ENCODE measurements at places on chromosomes 4 and X.

DNA sequence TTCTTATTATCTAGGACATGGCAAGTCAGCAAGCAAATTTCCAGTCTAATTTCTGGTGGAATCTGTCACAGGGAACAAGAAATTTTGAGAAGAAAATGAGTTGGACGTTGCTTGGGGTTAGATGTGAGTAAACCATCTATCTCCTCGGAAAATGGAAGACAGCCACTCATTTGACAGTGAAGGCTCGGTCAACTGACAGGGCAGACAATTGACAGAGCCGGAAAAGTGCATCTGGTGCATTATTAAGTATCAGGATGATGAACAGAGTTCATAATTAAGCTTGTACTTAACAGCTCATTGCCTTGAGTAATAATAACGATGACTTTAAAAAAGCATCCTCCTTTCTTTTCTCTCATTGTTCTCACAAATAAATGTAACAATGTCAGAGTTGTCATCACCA is 168.4 kb downstream of the MAD2L1 start:
- no peak for DNase-seq

DNA sequence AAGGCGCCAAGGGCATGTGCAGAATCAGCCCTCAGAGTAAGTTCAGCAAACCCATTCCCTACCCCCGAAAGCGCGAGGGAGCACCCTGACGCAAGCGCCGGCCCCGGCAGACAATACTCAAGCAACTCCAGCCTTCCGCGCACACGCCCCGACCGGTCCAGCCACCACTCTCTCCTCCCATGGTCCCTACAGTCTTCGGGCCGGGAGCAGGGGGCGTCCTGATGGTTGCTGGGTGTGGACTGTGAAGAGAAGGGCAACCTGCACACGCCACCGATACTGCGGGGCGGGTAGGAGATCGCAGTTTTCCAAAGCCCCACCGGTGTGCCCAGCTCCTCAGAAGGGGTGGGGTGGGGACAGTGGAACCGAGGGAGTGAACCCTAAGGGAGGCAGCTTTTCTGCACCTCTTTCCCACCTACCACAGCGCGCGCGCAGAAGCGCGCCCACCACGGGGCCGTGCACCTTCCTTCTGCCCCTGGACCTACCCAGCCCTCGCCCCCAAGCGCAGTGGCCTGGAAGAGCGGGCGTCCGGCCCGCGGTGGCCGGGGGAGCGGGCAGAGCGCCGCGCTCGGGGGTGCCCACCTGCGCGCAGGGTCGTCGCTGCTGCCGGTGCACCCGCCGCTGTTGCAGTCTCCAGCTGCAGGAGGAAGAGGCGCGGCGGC is 650.2 kb upstream of the DIPK2B start:
- DNase-seq: no peak

GRCh38 chr4:169682372-169683047 is 62.1 kb downstream of the CLCN3 start:
- DNase-seq: no peak

GRCh38 chrX:39875834-39876628 is 221.7 kb downstream of the BCOR start:
- no peak for DNase-seq

GRCh38 chrX:77528034-77528433 is 80.8 kb downstream of the FGF16 start:
- no peak for DNase-seq

GRCh38 chr4:76544725-76545124 is 109.7 kb downstream of the SHROOM3 start:
- DNase-seq: no peak

GRCh38 chr4:110678517-110679227 is 55.8 kb upstream of the PITX2 start:
- no peak for DNase-seq

GRCh38 chr4:1091561-1091995 is 21.8 kb downstream of the RNF212 start:
- no peak for DNase-seq

- no peak for DNase-seq
Measured at GRCh38 chr4:110967936-110968335, 345.1 kb upstream of the PITX2 start.

GRCh38 chr4:83378419-83378818 is 43.8 kb upstream of the HPSE start:
- DNase-seq: no peak

GRCh38 chrX:69234624-69235023 is 69.4 kb upstream of the PJA1 start:
- DNase-seq: no peak

DNA sequence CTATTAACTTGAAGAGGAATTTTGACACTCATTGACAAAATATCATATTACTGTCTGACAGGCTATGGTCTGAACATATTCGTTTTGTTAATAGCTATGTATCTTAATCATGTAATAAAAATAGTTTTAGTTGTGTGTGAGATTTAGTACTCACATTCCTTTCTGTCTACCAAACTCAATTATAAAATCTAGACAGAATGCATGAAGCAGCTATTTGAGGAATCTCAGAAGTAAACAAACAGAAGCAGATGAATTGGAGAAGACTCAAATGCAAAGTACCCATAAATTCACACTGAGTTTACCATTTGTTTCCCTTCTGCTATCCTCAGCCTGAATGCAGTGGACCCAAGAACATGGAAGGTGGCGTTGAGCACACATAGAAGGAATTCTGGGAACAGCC is 841.6 kb upstream of the AADAT start:
- no peak for DNase-seq

DNA sequence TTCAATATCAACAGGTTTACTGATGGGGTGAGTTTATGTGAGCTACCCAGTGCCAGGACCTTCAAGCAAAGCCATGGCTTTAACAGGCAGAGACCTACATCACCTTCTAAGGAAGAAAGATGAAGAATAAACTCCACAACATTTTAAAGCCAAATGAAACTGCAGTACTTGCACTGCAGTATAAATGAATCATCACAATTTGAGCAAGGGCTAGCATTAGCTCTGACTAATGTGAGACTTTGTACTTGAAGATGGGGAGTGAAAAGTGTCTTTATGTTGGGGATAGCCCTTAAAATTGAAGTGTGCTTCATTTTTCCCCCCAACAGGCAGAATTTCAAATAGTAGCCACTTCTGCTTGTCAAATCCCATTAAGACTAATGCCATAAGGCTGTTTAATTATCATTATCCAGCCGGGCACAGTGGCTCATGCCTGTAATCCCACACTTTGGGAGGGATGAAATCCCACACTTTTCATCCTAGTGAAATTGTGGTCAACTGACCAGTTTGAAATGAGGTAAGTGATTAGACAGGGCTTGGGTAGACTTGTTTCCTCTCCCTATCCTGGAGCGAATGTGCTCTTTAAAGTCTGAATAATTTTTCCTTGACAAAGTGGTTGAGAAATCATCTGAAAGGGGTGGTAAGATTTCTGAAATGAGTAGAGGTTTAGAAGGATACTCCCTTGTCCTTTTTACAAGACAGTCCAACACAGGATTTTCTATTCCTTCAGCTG is 27.2 kb upstream of the GPR34 start:
- DNase-seq: no peak

- DNase-seq: no peak
Measured at GRCh38 chrX:55240788-55241340, 20.7 kb downstream of the PAGE5 start.

- DNase-seq: no peak
Measured at GRCh38 chr4:148068065-148068911, 336.4 kb downstream of the ARHGAP10 start.

GRCh38 chr4:3364199-3364598 is 71.4 kb downstream of the RGS12 start:
- no peak for DNase-seq

- DNase-seq: no peak
Measured at GRCh38 chrX:14300376-14300775, 229.0 kb upstream of the GLRA2 start.

DNA sequence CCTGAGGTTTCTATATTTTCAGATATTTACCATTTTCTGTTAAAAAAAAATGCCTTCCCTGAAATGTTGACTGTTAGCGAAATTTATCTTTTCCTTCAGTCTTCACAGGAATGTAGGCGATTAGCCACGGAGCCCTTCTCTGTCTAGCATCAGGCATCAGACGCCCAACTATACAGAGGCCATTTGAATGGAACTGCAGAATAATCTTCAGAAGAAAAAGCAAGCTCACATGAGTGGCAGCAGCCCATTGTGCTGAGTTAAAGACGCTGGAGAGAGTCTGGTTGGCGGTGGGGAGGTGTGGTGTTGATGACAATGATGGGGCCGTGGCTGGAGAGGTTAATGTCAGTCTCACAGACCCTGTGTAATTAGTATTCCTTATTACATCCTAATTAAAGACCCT is 196.8 kb upstream of the LEF1 start:
- DNase-seq: no peak

- DNase-seq: no peak
Measured at GRCh38 chr4:94332983-94333590, 9.5 kb downstream of the HPGDS start.

DNA sequence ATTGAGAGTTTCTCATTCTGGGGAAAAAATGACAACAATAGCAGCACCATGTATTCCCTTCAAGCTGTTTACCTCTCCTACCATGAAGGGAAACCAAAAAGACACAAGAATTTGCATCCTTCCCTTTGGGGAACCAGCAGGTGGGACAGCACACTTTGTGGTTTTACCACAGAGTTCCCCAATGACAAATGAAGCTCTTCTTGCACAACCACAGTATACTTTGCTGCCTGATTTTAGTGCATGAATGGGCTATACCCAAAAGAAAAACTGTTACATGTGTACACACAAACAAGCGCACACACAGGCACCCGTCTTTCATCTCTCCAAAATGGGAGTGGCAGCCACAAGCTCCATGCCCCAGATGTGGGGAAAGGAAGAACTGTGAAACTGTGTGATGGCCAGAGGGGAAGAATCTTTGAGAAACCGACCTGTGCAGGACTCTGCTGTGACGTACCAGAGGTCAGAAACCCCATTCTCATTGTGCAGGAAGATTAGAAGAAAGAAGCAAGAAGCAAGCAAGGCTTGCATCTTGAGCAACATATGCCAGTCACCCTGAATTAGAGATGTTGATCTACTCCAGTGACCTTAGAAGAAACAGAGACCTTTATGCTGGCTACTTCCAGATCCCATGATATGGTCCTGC is 2.7 kb upstream of the MAML3 start:
- no peak for DNase-seq

Data from dorsolateral prefrontal cortex (tissue), 122 donors.